Esophagus muscularis mucosa (tissue), 4 donors: ENCODE measurements at places on chromosomes 3 and 15. TPM values are rescaled to one million over a fixed set of nuclear protein-coding genes. Genes with fewer than 3 reads are reported as not detected.
A peak's percentile ranks its signal among the peaks of the same experiment; 100 is the strongest.

GRCh38 chr3:177792311-177793030, 595.2 kb upstream of the TBL1XR1 start:
- no peak overlapping the region for H3K27ac ChIP-seq
- H3K4me3 ChIP-seq: no peak overlapping the region
- no peaks in the 10 kb centered on the region for H3K4me1 ChIP-seq
- H3K36me3 ChIP-seq: no peaks in the 10 kb centered on the region

DNA sequence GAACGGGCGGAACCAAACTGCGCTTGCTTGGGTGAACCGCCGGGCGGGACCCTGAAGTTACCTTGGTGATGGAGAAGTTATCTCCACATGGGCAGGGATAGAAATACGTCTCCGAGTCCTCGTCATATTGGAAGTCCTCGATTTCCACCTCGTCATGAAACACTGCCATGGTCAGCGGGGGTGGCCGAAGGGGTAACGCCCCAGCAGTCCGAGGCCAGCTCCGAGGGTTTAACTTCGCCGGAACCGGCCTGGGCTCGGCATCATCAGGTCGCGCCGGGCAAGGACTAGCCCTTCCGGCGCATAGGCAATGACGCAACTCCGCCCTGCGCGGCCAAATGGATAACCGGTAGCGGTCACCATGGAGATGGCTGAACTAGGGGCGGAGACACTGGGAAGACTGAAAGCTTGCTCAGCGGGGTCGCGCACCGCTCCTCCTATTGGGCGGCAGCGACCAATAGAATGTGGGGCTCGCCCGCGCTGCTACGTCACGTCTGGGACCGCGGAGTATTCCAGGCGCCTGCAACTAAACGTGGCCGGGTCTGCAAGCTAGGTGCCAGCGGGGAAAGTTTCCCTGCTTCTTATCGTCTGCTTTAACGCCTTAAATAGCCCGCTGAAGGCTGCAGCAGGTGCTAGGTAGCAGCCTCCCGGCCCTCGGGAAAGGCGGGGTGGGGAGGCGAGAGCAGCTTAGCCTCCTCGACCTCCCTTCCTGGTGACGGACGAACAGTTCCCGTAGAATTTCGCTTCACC, at the start of the genes DPH3 and OXNAD1:
DPH3 (minus strand) TSS at position 236 of the 747 bp plus-strand sequence; CDS start at position 169, 67 bp downstream.
OXNAD1 (plus strand) TSS at position 505 of the 747 bp plus-strand sequence. CDS start 5,741 bp downstream, outside the sequence.
- DNase-seq: peak; percentile 100
- peaks cover 65% of the 10 kb centered on the region for H3K4me1 ChIP-seq
- peak within 1 kb of the TSS; percentile 82 for H3K4me3 ChIP-seq
- peak within 1 kb of the TSS; percentile 93 for H3K27ac ChIP-seq
- H3K36me3 ChIP-seq: peaks cover 33% of the 10 kb centered on the region
- H3K27me3 ChIP-seq: no peaks in the 10 kb centered on the region

GRCh38 chr15:35596285-35596684, 50.3 kb upstream of the DPH6 start:
- no peaks in the 10 kb centered on the region for H3K27me3 ChIP-seq
- no peak overlapping the region for H3K4me3 ChIP-seq
- H3K27ac ChIP-seq: no peak overlapping the region
- DNase-seq: no peak
- no peaks in the 10 kb centered on the region for H3K4me1 ChIP-seq
- no peaks in the 10 kb centered on the region for H3K36me3 ChIP-seq

DNA sequence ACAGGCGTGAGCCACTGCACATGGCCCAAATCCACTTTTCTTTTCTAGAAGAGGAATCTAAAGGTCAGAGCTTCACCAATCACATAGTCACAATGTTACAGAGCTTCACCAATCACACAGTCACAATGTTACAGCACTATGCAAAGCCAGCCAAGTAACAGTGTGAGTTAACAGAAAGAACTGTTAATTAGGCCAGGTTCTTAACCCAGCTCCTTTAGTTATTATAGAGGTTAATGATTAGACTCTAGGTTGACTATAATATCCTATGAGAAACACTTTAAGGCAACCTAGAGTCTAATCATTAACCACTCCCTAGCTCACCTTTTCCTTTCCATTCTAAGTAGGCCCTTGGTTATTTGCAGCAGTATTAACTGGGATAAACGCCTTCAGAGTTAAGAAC, 54.0 kb downstream of the TASOR start:
- no peak for DNase-seq
- no peaks in the 10 kb centered on the region for H3K27me3 ChIP-seq
- no peak overlapping the region for H3K4me3 ChIP-seq
- H3K36me3 ChIP-seq: peaks cover 41% of the 10 kb centered on the region
- peaks cover 3% of the 10 kb centered on the region for H3K4me1 ChIP-seq

DNA sequence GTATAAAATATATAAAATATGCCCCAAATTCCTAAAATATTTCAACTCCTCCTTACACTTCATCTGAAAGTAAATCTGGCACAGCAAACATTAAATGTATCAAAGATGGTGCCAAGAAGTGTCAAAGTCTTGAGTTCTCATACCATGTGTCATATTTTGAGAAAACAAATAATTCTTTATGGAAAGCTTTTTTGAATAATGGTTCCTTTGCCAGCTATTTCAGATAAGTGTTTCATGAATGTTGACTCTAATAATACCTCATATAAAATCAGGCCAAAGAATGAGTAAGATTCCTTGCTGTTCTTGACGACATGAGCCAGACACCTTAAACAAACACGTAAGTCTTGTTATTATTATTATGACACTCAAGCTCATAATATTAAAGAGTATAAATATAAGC, 30.3 kb upstream of the ZNF385D start:
- no peak overlapping the region for H3K4me3 ChIP-seq
- DNase-seq: no peak
- peaks cover 54% of the 10 kb centered on the region for H3K4me1 ChIP-seq
- no peaks in the 10 kb centered on the region for H3K27me3 ChIP-seq

DNA sequence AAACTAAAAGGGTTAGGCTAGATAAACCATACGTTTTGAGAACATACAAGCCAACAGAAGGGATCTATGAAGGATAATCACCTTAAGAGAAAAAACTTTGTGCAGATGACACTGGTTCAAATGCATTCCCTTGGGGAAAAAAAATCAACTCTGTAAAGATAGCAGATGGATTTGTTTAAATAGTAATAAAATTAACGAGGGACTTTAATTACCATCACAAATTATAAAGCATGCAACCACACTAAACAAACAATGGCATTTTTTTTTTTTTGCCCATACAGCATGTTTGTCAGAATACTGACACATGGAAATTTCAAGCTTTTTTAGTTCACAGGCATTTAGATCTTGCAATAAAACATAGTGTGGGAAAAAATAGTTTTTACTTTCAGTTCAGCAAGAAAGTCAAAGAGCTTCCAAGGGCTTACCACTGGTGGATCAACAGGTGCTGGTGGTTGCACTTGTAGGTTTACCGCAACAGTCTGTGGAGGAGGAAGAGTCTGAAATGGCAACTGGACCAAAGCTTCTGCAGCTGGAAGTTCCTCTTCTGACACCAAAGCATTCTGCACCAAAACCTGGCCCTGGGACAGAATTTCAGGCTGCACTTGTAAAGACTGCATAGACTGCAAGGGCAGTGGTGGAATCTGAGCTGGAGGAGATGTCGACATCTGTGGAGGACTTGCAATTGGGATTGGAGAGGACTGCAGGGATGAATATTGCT, 53.1 kb downstream of the PHC3 start:
- DNase-seq: no peak
- H3K4me3 ChIP-seq: no peak overlapping the region
- no peaks in the 10 kb centered on the region for H3K4me1 ChIP-seq

GRM2 gene
- 0.52 TPM for total RNA-seq

DNA sequence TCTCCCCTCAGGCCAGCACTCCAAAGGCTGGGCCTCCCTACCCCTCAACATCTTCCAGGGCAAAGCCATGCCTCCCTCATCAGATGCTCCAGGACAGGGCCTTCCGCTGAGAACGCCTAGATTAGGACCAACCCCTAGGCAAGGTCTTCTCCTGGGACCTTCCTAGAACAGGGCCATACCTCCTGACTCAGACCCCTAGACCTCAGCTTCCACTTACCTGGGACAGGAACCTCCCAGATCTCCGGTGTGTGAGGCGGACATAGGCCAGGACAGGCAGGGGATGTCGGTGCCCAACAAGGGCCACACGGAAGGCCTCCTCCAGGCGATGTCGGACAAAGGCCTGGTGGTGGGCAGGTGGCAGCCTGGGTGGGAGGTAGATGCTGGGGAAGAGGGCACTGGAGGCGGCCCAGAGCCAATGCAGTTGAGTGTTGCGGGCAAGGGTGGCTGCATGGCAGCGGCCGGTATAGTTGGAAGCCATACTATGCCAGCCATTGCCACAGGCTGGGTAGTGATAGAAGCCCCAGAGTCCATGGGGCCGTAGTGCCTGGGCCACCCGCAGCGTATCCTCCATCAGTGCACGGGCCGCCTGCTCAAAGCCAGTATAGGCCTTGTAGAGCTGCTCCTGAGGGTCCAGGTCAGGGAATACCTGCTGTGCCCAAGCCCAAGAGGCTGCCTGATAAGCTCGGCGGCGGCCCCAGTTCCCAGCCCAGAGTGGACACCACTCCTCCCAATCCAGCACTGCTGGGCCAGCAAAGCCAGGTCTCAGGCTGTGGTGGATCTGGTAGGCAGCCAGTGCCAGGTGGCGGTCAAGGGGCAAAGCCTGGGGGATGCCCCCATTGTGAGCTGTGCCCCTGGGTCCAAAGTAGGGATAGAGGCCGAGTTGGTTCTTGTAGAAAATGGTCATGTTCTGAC, 2.5 kb upstream of the IFRD2 start:
- H3K27me3 ChIP-seq: no peaks in the 10 kb centered on the region
- DNase-seq: no peak
- H3K36me3 ChIP-seq: peaks cover 8% of the 10 kb centered on the region
- H3K27ac ChIP-seq: no peak overlapping the region
